Hematopoietic multipotent progenitor cell treated with erythropoietin and hydrocortisone succinate and interleukin-3 and kit ligand, for 6 days (in vitro differentiated cells): ENCODE measurements at places on chromosomes 2 and 18.

DNA sequence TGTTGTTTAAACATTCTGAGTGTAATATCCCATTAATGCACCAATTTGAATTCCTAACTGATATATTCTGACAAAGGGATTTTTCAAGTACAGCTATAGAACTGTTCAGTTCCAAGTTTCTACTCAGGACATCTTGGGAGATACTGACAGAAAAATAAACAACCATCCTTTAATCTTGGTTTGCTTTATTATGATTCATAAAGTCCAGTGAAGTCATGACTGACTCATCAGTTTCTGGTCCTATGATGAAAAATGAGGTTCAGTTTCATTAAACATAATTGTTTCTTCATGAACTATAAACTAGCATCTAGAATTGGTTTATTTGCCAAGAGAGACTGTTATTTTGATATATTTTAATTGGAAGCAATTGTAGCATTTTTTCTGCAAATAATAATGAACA is 896.2 kb downstream of the CCDC85A start:
- no peak for DNase-seq

DNA sequence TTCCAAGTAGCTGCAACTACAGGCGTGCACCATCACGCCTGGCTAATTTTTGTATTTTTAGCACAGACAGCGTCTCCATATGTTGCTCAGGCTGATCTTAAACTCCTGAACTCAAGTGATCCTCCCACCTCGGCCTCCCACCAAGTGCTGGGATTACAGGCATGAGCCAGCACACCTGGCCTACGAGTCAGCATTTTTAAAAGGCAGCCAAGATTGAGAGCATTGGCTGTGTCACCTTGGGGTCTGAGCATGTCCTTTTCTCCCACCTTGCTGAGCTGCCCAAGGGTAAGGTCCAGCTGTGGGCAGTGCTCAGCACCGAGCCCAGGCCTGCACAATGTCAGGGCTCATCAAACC is 142.8 kb upstream of the LMAN1 start:
- no peak for DNase-seq

DNA sequence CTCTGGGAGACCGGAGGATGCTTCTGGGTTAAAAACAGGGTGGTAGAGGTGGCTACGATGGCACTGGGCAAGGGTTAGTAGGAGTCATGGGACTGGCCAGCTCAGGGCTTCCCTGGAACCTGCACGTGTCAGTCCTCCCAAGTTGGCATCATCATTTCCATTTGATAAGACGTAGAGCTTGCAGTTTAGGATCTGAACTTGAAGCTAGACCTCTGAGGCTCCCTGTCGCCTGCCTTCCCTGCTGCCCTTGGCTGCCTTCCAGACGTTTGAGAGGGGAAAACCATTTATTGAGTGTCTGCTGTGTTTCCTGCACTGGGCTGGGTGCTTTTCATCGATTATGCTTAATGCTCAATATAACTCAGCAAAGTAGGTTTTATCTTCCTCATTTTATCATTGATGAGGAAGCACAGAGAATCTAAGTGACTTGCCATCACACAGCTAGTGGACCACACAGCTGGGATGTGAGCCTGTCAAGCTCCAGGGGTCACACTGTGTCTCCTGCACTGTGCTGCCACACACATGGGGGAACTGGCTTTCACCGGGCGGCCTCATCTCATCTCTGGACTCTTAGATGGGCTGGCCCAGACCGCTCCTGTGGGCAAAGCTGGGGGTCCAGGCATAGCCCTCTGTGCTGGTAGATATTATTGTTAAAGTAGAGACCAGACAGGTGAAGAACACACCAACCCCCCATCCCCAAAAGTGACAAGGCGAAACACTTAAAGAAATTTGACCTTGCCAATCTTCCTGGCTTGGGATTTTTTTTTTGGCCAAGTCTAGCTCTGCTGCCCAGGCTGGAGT is 7.8 kb downstream of the NT5DC4 start:
- DNase-seq, result peak; percentile 64

DNA sequence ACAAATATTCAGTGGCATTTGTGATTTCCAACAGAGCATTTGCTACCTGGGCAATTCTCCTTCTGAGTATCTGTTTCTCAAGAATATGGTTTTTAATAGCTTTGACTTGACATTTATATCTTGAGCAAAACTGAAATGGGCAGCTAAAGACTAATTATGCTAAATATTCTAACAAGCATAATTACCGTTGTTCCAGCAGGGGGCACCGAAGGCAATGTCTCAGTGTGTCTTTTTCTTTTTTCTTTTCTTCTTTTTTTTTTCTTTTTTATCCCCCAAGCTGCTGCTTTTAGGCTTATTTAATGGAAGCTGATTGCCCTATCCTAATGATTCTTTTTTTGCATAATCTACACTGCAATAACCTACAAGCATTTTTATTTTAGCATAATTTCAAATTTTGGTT is 138.9 kb upstream of the NABP1 start:
- peak; percentile 72 for DNase-seq

DNA sequence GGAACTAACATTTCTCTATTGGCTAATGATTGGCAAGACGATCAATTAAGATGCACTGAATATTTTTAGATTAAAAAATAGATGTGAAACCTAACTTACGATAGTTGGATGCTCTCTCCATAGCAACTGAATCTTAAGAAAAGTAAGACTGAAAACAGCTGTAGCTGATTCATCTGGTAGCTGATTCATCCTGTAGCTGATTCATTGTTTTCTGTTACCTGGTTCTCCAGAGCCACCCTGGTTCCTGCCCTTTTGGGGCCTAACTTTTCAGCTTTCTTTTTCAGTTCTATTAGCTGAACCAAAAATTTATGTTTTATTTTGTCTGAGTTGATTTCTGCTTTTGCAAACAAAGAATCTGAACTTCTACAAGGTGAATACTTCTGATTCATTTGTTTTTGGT is 22.7 kb upstream of the SPR start:
- no peak for DNase-seq

- peak; percentile 81 for DNase-seq
Observed at GRCh38 chr18:26621161-26622026, 73.0 kb upstream of the KCTD1 start.

GRCh38 chr2:159199761-159200465 is 86.6 kb downstream of the WDSUB1 start:
- no peak for DNase-seq

GRCh38 chr18:79740521-79741361 is 57.0 kb upstream of the KCNG2 start:
- DNase-seq, result no peak
